Urothelium cell line (cell line): ENCODE measurements at places on chromosomes 4 and X.

- DNase-seq: no peak
These were observed 151.9 kb downstream of the BMPR1B start for GRCh38 chr4:94909645-94910044.

DNA sequence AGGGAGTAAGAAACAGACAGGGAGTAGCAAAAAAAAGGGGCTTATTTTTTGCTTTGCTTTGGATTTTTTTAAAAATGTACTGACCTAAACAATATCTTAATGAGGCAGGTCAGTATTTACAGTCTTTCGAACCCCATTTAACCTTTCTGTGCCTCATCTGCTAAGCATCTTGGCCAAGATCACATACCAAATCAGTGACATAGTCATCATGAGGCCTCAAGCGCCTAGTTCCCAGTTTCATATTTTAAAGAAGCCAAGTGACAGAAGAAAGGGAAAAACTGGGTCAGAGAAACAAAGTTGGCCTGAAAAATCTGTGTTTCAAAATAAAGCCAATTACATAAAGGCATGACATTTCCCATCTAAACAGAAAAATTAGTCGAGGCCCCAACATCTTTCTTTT, 94.6 kb upstream of the WDR44 start:
- DNase-seq: no peak

DNA sequence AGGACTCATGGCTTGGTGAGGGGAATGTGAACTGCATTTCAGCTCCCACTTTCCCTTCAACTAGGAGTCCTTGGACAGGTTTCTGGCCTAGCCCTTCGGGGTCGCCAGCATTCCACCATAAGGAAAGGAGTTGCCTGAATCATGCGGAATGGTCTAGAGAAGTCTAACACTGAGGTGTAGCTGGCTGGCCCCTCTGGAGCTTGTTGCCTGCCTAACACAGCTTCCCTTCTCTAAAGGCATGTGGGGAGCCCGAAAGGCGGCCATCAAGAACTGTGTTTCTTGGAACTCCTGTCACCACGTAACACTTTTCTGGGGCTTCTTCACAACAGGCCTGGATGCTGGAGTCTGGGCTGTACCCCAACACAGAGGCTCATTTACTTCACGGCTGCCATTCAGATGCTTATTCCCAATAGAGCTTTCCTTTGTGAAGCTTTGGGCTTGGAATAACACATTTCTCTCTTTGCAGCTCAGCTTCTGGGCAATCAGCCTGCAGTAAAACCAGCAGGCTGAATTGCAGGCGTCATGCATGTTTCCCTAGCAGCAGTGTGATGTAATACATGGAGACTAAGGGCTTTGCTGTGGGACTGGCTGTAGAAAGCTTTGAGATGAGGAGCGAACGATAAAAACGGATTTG, 5.4 kb downstream of the GABRQ start:
- DNase-seq: no peak

DNA sequence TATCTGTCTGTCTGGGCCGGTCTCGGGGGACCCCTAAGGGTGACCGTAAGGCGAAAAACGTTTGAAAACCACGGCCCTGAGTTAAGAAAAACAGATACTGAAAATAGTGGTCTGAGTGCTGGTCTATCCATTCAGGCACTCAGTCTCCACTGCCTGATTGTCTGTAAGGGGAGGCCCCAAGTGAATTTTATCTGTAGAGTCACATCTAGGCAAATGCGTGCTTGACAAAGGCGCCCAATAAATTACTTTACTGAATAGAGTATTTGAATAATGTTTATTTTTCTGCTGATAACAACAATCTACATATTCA, 465 bp downstream of the HNRNPH2 start:
- DNase-seq: no peak
